Urinary bladder (tissue), 4 donors: ENCODE measurements at places on chromosomes 3 and 15. TPM values are rescaled to one million over a fixed set of nuclear protein-coding genes. Genes with fewer than 3 reads are reported as not detected.

The PLA2G4E gene
- 0.03 TPM for polyA plus RNA-seq

The THSD4 gene
- polyA plus RNA-seq: 23.9 TPM

The ANKRD34C gene
- not detected for polyA plus RNA-seq

The TM4SF1 gene
- polyA plus RNA-seq: 64.8 TPM

The STRIT1 gene
- not detected for polyA plus RNA-seq

The ONECUT1 gene
- polyA plus RNA-seq: not detected

The CCDC39 gene
- polyA plus RNA-seq: 0.14 TPM

The POPDC2 gene
- 65.7 TPM for polyA plus RNA-seq
